EL (cell line): ENCODE measurements at places on chromosomes 7 and 10.

DNA sequence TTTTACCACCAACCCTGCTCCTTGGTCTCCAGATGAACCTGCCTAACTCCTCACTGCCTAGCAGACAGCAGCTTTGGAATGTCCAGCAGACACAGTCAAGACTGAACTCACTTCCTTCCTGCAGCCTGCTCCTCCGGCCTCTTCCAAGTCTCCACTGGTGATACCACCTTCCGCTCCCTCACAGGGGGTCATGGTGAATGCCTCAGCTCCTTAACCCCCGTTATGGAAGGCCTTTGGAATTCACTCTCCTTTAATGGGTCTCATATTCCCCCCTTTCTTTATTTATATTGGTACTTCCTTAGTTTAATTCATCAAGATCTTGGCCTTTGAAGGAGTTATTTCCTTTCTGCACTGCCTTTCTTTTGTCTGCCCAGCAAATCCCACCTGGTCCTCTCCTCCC lies 44.9 kb upstream of the ZNF32 start:
- peak; percentile 47 for DNase-seq

DNA sequence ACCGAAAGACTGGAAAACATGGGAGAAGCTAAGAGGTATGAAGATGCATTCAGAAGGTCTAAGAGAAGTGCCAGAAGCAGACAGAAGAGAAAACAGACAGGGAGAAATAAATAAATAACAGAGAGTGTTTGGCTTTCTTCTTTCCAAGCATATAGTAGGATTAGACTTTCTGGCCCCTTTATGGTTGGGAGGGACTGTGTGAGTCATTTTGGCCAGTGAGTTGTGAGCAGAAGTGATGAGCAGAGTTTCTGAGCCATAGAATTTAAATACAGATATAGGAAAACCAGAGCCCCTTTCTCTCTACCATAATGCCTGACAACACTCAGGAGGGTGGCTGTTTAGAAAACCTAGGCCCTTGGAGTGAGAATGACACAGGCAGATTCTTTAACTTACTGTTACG lies 171.0 kb downstream of the PPP1R17 start:
- DNase-seq: peak; percentile 29

DNA sequence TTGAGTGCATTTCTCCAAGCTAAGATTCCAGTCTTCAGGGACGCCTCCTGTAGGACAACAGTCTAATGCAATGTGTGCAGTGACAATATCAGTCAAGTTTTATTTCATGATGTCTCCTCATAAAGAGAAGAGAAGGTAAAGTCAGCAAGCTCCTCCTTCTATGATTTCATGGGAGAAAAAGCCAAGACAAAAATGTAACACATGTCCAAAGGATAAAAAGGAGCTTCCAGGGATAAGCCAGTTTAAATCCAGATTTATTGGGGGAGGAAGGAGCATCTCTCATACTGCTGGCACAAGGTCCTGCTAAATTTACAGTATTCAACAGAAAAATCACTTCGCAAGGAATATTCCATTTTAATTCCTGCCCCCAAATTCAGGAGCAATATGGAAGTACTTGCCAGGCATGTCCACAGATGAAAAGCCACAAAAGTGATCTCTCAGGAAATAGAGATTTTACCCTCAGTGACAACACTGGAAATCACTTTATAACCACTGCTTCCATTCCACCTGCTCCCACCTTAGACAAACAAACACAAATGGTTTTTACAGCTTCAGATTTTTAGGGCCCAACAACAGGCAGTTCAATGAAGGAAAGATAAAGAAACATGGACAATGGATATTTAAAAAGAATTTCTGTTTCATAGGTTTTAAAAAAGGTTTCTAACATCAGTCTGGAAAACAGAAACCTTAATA lies 677.5 kb upstream of the C7orf33 start:
- DNase-seq: no peak

DNA sequence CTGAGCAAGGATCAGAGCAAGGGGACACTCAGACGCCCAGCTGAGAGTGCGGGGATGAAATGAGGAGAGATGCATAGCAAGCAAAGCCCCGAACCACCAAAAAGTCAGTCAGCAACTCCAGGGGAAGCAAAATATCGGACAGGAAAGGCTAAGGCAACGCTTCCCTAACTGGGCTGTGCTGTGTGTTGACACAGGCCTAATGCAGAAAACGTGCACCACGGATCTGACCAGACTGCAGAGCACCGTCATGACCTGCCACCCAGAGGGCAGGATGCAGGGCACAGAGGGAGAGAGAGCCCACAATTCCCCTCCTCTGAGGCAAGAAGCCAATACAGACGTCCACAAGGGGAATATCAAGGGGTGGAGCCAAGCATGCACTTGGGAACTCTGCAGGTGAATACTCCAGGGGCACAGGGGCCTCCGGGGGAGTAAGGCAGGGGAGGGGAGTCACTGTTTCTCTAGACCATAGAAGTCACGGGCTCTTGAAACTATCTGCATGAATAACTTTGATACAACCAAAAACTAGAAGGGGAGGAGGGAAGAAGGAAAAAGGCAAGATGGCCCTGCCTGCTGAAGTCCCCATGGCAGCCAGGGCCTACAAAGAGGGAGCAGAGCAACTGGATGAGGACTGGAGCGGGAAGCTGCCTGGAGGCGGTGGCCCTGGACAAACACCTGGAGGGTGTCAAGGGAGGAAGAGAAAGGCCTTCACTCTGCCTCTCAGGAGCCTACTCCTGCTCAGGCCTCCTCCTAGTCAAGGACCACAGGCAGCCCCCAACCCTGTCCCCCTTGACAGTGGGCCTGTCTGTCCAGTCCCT lies 26.2 kb downstream of the GRID1 start:
- no peak for DNase-seq

DNA sequence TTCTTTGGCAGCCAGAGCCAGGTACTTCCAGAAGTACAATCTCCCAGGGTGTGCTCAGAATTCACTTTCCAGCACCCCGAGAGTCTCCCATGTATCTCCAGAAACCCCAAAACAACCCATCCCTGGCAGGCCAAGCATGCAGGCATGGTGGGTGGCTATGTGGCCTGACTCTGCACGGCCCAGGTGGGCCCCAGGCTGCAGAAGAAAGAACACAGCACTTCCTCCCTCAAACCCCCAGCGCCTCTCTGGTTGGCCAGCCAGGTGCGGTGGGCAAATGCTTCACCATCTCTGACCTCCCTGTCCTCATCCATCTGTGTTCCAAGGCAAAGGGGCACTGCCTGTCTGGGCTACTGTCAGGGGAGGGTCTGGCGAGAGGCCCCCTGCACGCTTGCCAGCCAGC lies 100.3 kb downstream of the MKI67 start:
- DNase-seq: no peak

DNA sequence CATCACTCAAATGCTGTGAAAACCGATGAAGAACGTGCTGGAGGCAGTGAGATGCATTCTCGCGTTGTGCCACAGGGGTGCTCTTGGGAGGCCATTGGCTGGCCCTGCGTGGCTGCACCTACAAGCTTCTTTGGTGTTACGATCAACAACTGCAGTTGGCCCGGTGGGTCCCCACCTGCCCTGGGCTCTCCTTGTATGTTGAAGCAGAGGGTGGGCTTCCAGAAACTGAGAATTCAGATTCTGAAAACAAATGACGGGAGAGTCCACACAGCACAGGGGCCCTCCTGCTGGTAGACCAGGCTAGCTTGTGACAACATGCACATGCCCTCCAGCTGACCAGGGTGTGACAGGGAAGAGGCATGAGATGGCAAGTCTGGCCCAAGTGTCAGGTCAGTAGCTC lies 23.7 kb upstream of the DDC start:
- no peak for DNase-seq

- DNase-seq: no peak
Measured at GRCh38 chr7:147188467-147188866, 1071.9 kb downstream of the CNTNAP2 start.

DNA sequence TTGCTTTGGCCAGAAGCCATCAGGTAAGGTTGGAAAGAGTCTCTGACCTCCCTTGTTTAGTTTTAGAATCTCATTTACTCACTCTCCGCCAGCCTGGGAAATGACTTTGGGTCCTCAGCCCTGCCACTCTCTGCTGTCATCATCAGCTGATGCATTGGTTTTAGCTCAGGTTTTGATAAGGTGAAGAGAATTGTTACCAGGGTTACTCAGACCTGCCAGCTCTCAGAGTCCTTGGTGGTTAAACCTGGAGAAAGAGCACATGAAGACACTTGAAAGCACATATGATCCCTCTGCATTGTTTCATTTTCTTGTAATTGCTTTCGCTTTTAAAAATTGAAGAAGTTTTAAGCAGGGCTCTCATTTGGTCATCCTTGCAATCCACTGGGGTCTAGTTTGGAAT lies 4.0 kb upstream of the CROT start:
- DNase-seq: no peak

DNA sequence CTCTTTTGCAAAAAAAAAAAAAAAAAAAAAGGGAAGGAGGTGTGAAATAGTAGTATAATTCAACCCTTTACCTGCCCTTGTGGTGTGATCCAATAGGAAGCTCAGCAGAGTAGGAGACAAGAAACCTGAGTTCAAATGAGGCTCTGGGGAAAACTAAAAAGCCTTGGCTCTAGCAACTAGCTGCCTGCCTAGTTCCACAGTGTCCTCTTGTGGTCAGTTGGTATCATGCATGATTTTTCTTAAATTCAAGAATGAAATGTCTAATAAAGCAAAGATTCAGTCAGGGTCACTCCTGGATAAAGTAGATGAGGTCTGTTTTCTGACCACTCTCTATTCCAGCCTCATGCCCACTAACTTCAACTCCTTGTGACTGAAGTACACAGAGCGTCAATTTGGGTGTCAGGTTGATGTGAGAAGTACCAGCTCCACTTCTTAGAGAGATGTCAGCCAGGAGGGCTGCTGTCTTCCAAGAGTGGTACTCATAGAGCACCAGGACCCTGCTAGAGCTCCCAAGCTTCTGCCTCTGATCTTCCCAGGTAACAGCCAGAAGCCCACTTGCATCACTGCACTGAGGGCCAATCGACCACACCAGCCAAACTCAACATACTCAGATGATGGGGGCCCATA lies 10.5 kb downstream of the LSM5 start:
- DNase-seq: peak; percentile 51

- DNase-seq: no peak
Measured at GRCh38 chr10:132336919-132337407, 5.0 kb downstream of the LRRC27 start.

DNA sequence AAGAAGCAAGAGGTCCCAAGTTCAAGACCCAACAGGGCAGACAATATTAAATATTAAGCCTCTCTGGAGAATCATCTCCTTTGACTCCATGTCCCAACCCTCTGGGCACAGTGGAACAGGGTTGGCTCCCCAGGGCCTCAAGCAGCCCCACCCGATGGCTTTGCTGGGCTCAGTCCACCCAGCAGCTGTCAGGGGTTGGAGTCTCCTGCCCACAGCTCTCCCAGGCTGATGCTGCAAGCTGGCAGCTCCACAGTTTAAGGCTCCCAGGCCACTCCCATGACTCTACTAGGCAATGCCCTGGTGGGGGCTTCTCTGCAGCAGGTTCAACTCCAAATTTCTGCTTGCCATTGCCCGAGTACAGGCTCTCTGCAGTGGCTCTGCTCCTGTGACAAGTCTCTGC lies 55.1 kb downstream of the LARP4B start:
- no peak for DNase-seq

- DNase-seq: no peak
Measured at GRCh38 chr10:127456122-127456521, 93.0 kb upstream of the NPS start.

- DNase-seq: no peak
Measured at GRCh38 chr7:114929570-114929969, 7.7 kb downstream of the MDFIC start.

DNA sequence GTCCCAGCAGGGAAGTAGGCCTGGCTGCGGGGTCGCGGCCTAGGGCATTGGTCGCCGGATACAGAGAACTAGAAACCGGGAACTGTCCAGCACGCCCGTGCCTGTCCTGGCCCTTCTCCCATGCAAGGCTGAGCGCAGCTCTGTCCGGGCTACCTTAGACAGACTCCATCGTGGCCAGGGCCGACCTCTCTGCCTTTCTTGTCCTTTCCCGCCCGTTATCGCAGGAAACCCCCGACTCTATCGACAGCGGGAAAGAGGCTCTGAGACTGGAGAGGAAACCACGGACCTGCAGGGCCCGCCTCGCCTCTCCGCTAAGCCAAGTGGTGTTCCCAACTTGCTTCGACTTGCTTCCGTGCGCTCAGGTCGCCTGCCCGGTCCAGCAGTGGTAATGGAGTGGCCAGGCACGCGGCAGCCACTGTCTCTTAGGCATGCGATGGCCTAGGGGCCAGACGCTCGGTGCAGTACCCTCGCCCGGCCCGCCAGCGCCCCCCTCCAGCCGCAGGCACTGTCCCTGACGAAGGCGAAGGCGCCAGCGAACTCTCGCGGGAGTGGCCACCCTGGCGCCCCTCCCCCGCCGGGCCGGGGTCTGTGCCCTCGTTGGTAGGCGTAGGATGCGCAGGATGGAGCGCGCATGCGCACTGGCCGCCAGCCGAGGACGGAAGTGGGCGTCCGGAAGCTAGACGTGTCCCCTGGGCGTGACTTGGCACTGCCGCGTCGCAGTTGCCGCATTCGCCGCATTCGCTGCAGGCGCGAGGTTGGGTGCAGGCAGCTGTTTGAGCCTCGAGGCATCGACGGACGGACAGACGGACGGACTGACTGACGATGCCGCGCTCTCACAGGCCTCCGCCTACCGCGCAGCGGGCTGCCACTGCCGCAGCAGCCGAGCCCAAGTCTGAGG lies 54.4 kb downstream of the MCMBP start:
- DNase-seq: peak; percentile 6

GRCh38 chr10:124627866-124628675 lies 116.1 kb downstream of the FAM53B start:
- DNase-seq: no peak

GRCh38 chr10:112637901-112638300 lies 190.9 kb downstream of the VTI1A start:
- DNase-seq: no peak

GRCh38 chr10:60114765-60115586 lies 208.6 kb upstream of the CCDC6 start:
- DNase-seq: peak; percentile 53

- DNase-seq: no peak
Measured at GRCh38 chr7:117835016-117835664, 38.1 kb downstream of the CTTNBP2 start.

GRCh38 chr10:71817831-71818655 lies 33.0 kb downstream of the PSAP start:
- no peak for DNase-seq

- no peak for DNase-seq
Measured at GRCh38 chr7:35714862-35715261, 19.9 kb upstream of the HERPUD2 start.

DNA sequence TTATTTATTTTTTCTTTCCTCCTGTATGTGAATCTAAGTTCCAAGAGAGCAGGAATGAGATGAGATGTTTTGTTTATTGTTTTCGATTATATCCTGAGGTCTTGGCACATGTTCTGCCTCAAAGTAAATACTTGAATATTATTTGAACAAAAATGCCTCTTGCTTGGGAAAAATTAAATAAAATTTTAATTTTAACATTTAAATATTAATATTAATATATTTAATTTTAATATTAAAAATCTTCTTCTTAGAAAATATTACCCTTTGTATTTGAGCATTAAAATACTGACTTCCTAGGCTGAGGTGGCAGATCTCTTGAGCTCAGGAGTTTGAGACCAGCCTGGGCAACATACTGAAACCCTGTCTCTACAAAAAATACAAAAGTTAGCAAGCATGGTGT lies 123.4 kb upstream of the SEMA3D start:
- no peak for DNase-seq
